COR-L47 (cell line): ENCODE measurements at places on chromosomes 11 and 22.
A peak's percentile ranks its signal among the peaks of the same experiment; 100 is the strongest.

DNA sequence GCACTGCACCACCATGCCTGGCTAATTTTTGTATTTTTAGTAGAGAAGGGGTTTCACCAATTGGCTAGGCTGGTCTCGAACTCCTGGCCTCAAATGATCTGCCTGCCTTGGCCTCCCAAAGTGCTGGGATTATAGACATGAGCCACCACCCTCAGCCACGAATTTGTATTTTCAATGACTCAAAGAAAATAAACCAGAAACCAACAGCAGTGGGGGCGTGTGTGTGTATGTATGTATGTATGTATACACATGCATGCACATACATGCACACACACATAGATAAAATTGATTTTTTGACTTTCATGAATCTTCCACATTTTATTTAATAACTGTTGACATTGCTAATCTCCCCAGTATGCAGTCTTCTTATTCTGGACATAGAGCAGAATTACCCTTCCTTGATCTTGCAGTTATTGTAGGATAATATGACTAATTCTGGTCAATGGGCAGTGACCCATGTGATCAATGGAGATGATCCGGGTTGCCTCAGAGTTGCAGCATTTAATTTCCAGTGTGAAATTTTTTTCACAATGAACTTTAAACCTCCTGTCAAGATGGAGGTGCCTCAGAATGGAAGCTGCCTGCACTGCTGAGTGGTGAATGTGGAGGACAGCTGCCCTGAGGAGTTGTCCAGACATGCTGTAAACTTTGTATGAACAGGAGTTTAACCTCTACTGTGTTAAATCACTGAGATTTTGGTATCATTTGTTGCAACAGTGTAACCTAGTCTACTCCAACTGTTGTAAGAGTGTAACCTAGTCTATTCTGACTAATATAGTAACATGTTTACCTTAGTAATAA, 12.8 kb upstream of the PTPN5 start:
- no peak for DNase-seq

GRCh38 chr11:117839936-117840813, 15.6 kb upstream of the FXYD2 start:
- no peak for DNase-seq

DNA sequence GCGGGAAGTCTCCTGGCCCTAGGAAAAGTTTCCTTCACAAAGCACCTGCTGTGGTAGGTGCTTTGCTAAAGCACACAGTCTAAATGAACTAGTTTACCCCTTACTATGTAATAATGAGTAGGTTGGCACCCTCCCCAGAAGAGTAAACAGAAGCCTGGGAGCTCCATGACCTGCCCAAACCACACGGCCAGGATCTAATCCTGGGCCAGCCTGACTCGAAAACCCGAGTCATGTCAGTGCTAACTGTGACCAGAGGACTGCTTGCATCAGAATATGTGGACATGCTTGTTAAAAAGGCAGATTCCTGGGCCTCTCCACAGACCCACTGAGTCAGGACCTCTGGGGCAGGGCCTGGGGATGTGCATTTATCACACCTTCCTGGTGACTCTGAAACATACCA, 67.7 kb downstream of the PANX1 start:
- DNase-seq, result no peak

DNA sequence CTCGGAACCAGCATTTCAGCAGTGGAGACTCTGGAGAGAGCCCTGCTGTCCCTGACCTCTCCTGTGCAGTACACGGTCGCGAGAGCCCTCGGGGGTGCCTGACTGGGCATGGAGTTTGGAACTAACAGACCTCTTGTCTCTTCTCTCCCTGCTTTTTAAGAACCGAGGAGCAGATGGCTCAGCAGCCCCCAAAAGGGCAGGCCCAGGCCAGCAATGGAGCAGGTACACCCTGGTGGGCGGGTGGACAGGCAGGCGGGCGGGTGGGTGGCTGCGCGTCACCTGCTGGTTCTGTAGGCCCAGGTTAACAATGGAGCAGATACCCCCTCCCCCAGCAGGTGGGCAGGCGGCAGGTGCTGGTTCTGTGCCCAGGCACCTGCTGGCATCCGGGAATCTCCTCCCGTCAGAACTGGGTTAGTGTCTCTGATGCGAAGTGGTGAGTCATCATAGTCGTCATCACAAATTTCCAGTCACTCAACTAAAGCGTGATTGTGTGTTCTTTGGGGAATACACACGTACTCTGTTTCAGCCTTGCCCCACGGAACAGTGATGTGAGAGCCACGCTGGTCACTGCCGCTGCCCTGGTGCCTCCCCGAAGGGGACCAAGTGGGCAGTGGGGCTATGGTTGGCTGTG, 41.1 kb downstream of the GRAMD4 start:
- peak; percentile 84 for DNase-seq

- peak; percentile 67 for DNase-seq
Observed at GRCh38 chr11:126284829-126285228, 1.9 kb downstream of the TIRAP start.

DNA sequence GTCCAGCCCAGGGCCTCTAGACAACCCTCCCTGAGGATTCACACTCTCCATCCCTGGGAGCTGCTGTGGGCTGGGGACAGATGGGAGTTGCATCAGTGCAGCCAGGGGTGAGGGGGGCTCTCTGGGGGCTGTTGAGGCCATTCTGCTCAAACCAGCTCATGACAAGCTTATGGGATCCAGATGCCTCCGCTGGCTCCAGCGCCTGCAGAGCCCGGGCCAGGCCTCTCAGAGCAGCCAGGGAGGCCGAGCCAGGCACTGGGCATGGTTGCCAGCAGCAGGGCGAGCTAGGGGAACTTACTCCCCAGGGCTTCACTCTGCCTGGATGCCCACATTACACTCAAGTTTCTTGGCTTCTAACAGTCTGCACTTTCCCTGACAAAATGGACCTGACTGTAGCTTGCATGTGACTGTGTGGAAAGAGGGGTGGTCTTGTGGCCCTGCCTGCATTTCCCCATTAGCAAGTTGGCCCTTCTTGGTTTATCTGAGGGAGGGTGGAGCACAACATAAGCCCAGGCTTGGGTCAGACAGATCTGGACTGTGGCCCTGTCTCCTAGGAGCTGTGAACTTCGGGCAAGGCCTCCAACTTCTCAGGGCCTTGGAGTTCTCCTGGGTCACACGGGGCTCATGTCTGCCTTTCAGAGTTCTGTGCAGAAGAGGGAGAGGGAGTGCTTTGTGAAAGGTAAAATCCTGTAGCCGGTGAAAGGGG, 34.5 kb upstream of the CYB5R3 start:
- no peak for DNase-seq

DNA sequence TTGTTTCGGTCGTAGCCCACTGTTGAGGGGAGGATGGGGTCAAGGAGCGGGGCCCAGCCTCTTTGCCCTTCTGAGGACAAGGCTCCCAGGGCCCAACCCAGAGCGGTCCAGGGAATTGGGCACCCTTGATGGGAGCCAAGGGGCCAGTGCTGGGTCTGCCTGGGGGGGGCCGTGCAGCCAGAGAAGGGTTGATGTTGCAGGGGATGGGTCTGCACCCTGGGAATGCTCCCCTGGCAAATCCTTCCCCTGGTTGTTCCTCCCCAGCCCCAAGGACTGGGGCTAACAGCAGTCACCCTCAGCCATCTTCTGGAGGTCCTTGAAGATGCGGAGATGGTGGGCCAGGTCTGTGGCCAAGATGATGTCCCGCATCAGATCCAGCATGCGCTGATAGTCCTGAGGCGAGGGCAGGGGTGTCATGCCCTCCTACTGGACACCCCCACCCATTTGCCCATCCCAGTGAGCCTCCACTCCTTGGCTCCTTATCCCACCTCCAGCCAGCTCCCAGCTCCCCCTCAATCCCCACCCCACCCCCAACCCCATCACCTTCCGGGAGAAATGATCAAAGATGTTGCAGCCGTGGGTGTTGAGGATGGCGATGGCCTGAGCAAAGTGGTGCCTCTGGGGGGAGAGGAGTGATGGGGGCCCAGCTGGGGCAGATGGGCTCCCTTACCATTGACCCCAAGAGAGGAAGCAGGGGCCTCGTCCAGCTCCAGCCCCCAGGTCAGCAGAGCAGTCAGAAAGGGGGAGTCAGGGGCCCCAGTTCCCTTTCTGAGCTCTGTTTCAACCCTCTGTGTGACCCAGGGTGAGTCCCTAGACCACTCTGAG, 95.0 kb downstream of the PDE2A start:
- no peak for DNase-seq

GRCh38 chr11:35412285-35412684, 7.1 kb downstream of the SLC1A2 start:
- DNase-seq, result peak; percentile 21

GRCh38 chr11:88312628-88313027, 24.9 kb downstream of the CTSC start:
- no peak for DNase-seq

DNA sequence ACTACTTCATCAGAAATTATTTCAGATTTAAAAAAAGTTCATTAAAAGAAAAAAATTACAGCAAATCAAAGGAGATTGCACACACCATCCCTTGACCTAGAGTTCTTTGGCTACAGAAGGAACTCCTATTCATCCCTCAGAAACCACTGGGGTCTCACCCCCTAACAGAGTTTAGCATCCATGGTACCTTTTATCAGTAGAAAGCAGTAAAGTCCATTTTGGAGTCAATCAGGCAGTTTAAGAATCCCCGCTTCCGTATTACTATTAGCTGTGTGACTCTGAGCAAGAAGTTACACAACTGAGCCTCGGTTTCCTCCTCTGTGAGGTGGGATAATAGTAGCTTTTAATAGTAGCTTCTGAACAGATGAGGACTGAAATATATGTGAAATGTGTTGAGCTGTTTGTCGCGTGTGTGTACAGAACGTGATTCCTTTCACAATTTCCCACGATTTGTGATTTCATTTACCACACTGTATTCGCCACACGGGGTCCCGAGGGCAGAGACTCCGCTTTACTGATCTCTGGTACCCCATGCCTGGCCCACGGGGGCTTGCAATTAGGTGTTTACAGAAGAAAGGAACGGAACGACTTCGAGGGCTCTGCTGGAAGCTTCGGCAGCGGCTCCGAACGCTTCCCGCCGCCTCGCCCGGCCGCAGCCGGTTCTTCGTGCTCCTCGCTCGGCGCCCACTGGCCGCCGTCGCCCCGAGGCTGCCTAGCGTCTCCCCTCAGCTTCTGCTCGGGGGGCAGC, 72.5 kb upstream of the ZBED5 start:
- DNase-seq, result peak; percentile 10

GRCh38 chr22:46008291-46008690, 31.3 kb upstream of the WNT7B start:
- DNase-seq, result no peak

DNA sequence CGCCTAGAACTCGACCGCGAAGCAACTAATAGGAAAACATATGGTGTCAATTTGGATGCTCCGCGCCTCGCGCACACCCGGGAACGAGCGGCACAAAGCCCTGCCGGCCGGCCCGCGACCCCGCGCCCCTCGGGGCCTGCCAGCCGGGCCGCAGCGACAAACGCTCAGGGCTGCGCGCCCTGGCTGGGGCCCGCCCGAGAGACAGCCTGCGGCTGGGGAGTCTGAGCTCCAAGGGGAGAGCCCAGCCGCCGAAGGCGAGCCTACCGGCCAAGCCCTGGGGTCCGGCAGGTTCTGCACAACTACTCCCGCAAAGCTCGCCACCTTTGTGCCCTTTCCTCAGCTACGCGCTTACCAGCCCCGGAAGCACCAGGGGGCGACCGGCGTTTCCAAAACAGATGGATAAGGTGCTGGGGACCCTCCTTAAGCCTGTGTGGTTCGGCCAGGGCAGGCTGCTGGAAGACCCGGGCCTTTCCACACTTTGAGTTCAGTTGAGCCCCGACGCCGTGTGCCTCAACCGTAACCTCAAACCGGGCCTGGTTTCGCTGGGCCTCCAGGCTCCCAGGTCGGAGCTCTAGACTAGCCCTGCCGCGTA, 6.0 kb downstream of the PAX6 start:
- no peak for DNase-seq

DNA sequence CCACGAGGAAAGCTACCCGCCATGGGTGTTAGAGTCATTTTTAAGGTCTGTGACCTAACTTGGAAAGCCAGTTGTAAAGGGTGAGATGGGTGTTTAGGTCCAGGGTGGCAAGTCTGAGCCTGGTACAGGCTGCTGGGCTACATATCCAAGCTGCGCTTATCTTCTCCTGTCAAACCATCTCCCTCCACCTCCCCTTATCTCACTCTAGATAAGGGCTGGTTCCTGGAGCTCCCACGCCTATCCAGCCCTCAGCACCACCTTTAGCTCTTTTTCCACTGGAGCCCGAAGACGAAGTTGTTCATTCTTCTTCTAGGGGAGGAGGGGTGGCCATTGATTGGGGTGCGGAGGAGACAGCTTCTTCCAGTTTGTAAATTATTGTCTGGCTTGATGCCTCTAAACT, 48.5 kb downstream of the MICAL2 start:
- no peak for DNase-seq

DNA sequence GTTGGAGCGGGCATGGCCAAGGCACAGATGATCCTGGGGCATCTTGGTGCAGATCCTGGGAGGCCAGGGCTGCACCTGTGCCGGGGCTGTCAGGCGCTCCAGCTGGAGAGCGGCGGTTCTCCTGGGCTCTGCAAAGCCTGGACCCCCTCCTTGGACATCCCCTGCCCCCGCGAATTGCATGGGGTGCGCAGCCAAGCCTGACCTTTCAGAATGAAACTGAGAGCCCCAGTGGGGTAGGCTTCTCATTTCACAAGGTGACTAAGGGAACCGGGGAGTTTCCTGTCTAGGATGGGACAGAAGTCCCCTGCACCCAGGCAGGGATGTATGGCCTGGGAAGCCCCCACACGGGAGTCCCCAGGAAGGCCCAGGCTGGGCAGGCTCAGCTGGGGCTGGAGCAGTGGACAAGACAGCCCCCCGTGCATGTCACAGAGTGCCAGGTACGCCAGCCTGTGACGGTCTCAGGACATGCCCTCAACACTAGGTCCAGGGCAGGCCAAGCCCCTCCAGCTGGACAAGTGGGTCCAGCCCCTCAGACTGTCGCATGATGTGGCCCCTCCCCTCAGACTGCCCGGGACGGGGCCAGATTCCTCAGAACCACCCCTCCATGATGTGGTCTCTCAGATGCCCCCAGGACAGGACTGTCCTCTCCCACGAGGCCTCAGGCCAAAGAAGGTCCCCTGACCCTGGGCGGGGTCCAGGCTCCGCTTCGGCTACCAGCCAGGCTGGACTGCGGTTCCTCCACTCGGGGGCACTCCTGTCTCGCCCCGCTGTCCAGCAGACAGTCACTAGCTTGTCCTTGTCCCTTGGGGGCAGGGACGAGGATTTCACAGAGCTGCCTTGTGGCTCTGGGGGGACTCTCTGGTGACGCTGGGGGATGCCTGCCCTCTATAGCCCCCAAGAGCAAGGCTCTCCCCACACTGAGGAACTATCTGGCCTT, 2.3 kb downstream of the LSP1 start:
- no peak for DNase-seq

DNA sequence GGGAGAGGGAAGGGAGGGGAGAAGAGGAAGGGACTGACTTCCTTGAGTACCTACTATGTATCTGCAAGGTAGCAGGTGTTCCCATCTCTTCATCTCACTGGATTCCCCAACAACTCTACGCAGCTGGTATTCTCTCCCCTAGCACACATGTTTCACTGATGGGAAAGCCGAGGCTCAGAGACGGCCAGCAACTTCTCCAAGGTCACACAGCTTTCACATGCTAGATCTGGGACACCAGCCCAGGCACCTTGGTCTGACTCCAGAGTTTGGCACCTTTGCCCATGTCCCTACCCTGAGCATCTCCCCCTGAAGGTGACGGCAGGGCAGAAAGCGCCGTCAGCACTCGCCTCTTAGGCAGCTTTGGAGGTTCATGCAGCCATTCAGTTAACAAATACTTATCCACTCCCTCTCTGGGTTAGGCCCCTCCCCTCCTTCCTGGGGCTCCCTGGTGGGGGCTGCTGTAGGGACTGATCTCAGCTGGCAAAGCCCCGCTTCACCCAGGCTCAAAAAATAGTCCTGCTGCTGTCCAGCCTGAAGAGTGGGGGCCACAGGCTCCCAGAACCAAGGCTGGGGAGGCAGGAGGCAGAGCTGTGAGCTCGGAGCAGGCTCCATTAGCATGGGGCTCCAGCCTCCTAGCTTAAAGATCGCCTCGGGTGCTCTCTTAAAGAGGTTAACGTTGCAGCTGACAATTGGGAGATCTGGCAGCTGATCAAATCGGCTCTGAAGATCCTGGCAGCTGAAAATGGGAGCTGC, 79.4 kb downstream of the IGLL1 start:
- no peak for DNase-seq
